Retinal pigment epithelial cell (primary cell): ENCODE measurements at places on chromosomes 4 and X.
A peak's percentile ranks its signal among the peaks of the same experiment; 100 is the strongest.

DNA sequence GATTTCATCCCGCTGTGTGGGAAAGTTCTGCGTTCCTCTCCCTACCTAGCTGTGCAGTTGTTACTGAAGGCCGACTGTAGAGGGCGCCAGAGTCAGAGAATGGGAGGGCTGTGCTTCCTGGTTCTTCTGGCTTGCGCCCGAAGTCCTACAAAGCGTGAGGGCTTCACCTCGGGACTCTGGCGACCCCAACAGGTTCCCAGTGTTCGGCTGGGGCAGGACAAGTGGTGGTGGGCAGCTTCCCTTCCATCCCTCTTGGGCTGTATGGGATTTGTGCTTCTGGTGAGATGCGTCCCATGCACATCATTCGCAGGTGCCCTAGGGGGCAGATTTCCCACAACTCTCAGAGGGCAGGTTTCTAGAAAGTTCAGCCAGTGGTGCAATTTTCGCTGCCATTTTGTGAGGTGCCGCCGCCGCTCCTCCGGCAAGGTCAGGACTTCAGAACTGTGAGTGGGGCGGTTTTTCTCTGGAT is 27.3 kb downstream of the CT45A1 start:
- DNase-seq = no peak

- peak; percentile 95 for DNase-seq
Observed at GRCh38 chr4:183987987-183988392, 82.9 kb downstream of the STOX2 start.

GRCh38 chr4:98630737-98631454 is 27.5 kb downstream of the TSPAN5 start:
- no peak for DNase-seq

DNA sequence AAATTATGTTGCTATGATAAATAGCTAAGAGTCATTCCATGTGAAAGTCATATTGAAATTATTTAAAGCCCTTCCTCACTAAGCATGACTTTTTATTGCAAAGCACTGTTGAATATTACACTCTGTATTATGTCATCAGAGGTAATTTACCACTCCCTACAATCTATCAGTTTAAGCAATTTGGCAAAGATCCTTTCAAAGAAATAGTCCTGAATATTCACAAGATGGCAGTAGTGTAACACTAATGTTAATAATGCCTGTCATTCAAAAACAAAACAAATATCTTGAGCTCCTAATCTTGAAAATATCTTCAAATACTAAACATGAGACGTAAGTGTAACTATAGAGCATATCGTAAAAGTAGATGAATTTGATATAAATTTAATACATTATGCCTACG is 208.6 kb upstream of the TECRL start:
- no peak for DNase-seq

DNA sequence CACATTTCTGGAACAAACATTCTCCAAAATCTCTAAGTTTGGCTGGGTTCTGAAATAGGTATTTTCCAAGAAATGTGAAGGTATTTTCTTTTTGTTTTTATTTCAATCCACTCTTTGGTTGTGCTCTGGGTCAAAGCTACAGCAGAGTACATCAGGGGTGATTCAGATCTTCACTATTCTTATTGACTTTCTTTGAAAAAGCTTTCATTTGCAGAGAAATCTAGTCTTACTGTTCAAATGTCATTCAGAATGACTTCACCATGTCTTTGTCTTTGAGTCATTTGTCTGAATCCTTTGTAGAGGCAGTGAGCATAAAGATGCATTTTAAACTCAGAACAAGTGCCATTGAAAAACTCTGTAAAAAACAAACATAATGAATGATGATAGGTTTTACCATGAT is 547.2 kb upstream of the ADGRL3 start:
- no peak for DNase-seq

DNA sequence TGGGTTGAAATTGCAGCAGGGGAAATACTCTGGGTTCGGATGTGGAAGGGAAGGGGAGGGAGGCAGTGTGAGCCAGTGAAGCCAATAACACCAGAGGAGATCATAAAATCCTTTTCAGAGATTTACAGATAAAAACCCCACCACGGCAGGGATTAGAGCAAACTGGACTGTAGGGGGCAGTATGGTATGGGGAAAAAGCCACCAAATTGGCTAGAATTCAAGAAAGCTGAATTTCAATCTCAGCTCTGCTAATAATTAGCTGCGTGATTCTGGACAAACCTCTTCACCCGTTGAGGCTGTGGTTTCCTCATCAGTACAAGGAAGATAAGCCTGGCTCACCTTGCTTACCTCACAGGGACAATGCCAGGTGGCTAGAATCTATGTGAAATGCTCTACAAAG is 108.1 kb downstream of the ATG4A start:
- DNase-seq = no peak

GRCh38 chrX:35101901-35102300 is 159.3 kb downstream of the FAM47B start:
- no peak for DNase-seq

DNA sequence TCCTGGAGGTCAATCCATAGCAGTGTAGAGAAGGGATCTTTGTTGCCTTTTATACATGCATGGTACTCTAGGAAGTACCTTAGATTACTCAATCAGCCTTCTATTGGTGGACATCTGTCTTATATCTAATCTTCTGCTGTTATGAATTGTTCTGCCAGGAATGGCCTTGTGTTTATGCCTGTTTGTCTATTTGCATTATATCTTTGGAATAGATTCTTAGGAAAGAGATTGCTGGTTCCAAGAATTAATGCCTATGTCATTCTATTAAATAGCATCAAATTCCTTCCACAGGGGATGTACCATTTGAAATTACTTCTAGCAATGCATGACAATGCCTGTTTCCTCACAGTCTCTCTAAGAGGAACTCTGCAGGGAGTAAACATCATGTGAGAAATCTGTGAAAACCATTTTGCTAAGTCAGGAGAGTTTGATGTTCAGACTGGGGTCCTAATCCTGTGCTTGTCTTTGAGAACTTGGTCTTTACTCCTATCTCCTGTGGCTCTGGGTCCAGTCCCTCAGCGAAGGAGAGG is 42.5 kb downstream of the BEX3 start:
- DNase-seq = no peak

DNA sequence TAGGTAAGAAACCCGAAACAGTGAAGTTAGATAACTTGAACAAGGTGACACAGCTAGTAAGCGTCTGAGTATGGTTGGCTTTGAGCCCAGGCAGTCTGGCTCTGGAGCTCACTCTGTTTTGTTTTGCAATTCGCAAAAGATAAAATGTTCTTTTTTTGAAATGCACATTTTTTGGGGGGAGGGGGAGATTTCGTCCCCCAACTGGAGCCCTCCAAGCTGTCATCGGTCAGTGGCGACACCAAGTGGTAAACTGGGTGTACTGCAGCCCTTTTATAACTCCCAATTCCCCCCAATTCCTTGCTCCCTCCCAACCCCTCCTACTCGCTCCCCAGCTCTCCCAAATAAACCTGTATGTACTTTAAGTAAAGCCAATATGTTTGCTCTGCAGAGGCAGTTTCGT is 2.8 kb upstream of the CLCN5 start:
- DNase-seq = no peak

GRCh38 chr4:38396091-38396490 is 267.9 kb upstream of the KLF3 start:
- no peak for DNase-seq

GRCh38 chrX:124332481-124333424 is at the start of gene TEX13D:
Gene TEX13D (plus strand): TSS chrX:124332660. CDS start chrX:124332918, 258 bp downstream.
- DNase-seq = no peak

DNA sequence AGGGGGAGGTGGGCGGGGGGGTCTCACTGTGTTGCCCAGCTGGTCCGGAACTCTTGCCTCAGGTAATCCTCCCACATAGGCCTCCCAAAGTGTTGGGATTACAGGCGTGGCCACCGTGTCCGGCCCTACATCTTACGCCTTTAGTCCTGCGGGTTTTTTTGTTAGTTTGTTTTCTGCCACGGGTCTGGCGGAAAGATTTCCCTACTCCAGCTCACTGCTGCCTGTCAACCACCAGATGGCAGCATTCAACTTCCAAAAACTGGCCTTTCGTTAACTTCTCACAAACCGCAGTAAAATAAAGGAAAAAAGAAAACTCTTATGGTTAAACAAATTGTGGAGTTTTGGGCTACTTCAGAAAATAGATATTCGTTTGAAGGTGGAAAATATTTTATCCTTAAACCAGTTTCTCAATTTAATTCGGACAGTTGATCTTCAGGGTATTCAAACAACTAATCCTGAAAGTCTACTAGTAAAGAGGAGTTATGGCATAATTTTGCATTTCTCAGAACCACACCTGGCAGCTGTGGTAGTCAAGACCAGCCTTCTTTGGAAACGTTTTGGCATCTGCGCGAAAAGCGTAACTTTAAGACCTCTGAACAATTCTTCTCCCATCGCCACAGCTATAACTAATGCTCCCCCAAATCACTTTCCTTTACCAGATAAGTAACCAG is 41.1 kb downstream of the LUZP4 start:
- DNase-seq = no peak

GRCh38 chr4:80438016-80438415 is 102.5 kb downstream of the CFAP299 start:
- no peak for DNase-seq

DNA sequence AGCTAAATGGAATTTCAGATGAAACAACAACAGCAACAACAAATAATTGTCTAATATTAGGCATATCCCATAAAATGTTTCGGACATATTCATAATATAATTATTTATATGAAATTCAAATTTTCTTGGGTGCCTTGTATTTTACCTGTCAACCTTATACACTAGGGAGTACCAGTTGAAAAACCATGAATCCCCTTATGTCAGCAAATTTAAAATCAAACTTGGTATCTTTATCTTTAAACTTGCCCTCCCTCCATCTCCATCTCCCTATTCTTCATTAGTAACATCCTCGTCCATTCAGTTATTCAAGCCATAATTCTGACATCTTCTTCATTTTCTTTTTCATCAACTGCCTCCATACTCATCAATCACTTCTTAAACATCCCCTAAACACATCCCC is 974.5 kb upstream of the HS3ST1 start:
- DNase-seq = no peak

DNA sequence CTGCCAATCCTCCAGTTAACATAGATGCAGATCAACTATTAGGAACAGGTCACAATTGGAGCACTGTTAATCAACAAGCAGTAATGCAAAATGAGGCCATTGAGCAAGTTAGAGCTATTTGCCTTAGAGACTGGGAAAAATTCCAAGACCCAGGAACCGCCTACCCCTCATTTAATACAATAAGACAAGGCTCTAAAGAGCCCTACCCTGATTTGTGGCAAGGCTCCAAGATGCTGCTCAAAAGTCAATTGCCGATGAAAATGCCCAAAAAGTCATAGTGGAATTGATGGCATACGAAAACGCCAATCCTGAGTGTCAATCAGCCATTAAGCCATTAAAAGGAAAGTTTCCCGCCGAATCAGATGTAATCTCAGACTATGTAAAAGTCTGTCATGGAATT is 20.5 kb upstream of the TRIM61 start:
- DNase-seq = no peak

DNA sequence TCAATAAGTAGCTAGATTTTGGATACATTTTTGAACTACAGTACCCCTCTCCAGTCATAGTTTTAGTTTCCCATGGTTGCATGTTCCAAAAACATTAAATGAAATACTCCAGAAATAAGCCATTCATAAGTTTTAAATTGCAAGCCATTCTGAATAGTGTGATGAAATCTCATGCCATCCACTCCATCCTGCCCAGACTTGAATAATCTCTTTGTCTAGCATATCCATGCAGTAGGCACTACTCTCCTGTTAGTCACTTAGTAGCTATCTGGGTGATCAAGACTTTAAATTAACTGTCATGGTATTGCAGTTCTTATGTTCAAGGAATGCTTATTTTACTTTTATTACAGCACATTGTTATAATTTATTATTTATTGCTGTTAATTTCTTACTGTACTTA is 237.4 kb downstream of the SPANXN1 start:
- no peak for DNase-seq

DNA sequence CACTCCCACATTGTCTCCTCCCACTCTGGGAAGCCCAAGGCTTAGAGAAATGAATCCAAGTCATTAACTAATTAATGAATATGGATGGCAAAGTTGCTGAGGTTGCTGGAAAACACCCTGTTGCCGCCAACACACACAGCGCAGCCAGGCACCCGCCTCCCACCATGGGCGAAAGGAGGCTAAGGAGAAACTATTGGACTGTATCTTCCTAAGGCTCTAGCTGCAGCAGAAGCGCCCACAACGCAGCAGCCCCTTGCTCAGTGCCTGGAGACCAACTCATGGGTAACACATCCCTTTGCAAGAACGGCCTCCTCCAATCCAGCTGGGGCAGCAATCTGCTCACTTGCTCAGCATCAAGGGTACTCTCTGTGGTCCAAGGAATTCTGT is 34.2 kb downstream of the TSC22D3 start:
- DNase-seq = no peak

- DNase-seq = no peak
Observed at GRCh38 chr4:38919494-38919893, 51.9 kb downstream of the FAM114A1 start.

DNA sequence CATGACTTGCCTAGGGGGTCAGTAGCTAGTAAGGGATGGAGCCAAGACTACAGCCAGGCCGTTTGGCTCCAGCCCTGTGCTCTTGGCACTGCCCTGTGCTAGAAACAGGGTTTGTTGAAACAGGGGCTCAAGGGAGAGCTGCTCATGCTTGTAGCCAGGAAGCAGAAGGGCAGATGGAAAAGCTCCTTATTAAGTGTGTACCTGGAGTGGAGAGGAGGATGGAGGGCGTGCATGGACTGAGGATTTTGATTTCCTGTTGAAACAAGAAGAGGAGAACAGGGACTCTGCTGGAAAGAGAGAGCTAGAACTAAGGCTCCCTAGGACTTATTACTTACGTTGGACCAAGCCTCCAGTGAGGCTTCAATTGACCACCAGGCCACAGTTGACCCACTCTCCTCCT is 363.0 kb downstream of the MID1IP1 start:
- DNase-seq = no peak

GRCh38 chr4:142419712-142420111 is 426.4 kb downstream of the INPP4B start:
- no peak for DNase-seq

GRCh38 chr4:81505004-81505598 is 33.4 kb upstream of the RASGEF1B start:
- DNase-seq = no peak

- no peak for DNase-seq
Observed at GRCh38 chr4:74038425-74039314, at the start of gene CXCL3. Gene CXCL3 (minus strand): TSS chr4:74038689. CDS start chr4:74038611, 78 bp downstream.

DNA sequence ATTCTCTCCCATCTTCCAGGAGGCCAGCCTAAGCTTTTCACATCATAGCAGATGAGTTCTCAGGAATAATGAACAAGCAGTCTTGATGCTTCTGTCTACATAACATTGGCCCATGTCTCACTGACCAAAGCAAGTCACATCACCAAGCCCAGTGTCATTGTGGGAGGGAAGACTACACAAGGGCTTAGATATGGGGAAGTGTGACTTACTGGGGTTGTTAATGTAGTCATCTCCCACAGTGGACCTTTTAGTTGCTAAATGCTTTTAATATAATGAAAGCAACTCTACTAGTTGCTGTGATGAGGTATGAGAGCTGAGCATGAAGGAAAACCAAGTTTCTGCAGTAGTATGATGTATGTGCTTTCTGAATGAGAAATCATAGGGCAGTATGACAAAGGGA is 40.5 kb downstream of the TSPAN7 start:
- no peak for DNase-seq

GRCh38 chr4:41878991-41879491 is 56.2 kb upstream of the TMEM33 start:
- no peak for DNase-seq

GRCh38 chrX:131306601-131307000 is 17.5 kb upstream of the IGSF1 start:
- DNase-seq = no peak

- DNase-seq = no peak
Observed at GRCh38 chr4:86089781-86090323, 270.0 kb downstream of the MAPK10 start.
